ENCODE measurements at places on chromosomes 5 and 9.

GRCh38 chr5:156913719-156914370 is 49.2 kb downstream of the TIMD4 start:
- no peak for DNase-seq

- peak; percentile 13 for DNase-seq
Observed at GRCh38 chr5:37554938-37555337, 175.8 kb downstream of the WDR70 start.

DNA sequence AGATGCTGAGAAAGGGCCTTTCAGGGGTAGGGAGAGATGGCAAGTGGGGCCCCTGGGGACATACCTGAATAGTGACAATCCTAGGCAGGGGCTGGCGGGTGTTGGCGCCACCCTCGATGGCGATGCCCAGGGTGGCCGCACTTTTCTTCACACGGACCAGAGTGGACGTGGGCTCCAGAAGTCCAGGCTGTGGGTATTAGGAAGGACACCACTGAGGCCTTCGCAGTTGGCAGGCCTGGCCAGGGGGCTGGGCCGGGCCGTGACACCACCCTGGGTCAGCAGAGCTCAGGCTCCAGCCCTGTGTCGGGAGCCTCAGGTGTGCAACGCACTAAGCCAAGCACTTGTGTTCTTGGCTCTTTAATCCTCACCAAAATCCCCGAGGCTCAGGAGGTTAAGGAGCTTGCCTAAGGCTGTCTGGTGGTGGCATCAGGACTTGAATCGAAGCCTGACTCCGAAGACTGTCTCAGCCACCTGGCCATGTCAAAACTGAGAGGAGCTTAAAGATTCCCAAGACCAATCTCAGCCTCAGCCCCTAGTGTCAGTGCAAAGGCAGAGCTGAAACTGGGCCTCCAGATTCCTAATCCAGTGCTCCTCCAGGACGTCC is 15.5 kb upstream of the AKNA start:
- no peak for DNase-seq

GRCh38 chr9:70147651-70148050 is 104.0 kb downstream of the MAMDC2 start:
- DNase-seq = no peak

- DNase-seq = no peak
Observed at GRCh38 chr9:85909390-85909789, 31.6 kb upstream of the NAA35 start.

- DNase-seq = no peak
Observed at GRCh38 chr5:597871-598563, 14.1 kb upstream of the CEP72 start.

DNA sequence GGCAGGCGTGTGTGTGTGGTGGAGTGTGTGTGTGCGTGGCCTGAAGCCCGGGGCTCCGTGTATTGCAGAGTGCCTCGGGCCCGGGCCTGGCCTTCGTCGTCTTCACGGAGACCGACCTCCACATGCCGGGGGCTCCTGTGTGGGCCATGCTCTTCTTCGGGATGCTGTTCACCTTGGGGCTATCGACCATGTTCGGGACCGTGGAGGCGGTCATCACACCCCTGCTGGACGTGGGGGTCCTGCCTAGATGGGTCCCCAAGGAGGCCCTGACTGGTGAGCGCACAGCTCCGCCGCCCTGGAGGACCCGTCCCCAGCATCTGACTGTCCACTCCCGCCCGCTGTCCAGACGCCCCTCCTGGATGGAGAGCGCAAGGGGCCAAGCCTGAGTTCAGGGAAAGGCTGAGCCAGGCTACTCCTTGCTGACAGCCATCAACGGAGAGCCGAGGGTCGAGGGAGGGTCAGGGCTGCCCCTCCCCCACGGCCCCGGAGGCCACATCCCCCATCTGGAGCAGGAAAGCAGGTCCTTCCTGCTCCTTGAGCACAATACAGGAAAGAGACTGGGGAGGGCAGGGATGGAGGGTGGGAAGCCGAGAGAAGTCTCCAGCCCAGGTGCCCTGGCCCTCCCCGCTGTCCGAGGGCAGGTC is 18.4 kb downstream of the SLC6A18 start:
- DNase-seq = no peak

DNA sequence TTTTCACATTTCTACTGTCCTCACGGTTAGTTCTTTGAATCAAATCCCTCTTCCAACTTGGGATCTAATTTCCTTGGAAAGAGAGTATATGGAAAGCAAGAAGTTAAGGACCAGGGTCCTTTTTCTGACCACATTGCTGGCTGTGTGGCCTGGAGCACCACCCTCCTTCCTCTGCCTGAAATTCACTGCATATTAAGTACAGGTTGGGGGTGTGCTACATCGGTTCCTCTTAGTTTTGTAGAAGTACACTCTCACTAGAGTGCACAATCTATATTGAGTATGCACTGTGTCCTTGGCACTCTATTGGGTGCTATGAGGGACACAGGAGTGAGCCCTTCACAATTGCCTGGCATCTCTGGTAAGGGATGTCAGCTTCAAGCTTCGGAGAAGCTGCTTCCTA is 53.8 kb upstream of the KLF9 start:
- no peak for DNase-seq

- DNase-seq = no peak
Observed at GRCh38 chr5:133048993-133049725, 2.7 kb upstream of the HSPA4 start.

DNA sequence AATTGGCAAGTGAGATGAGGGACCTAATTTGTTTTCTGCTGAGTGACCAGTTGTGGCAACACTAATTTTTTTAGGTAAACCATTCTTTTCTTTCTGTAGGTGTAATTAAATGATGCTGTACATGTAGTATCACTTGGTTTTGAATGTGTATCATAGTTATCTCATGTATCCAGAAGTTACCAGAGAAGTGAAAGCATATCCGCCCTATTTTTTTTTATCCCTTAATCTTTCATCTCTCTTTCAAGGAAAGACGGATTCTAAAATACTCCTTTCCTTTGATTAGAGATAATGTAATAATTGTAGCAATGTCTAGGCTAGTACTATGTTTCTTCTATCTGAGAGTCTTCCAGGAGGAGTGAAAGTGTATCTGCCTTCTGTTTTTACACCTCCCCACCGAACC is 7.1 kb downstream of the KDM3B start:
- DNase-seq = no peak

GRCh38 chr5:24714746-24715145 is 70.0 kb upstream of the CDH10 start:
- peak; percentile 78 for DNase-seq

DNA sequence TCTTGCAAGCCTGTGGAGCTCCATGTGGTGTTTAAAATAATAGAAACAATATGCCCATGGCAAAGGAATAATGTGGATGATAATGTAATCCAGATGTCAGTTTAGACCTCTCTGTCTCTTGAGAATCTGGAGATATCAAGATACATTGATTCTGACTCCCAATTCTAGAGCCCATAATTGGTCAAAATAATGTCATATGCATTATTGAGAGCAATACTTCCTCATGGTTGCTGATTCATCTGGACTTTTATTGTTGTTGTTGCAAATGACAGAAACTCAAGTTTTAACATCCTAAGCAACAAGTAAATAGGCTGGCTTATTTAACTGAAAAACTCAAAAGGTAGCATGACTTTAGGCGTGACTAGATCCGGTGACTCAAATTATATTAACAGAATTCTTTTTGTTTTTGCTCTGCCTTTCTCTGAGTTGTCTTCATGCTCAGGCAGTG is 152.1 kb downstream of the PCSK1 start:
- no peak for DNase-seq

GRCh38 chr5:133941456-133942196 is 26.8 kb downstream of the C5orf15 start:
- no peak for DNase-seq

DNA sequence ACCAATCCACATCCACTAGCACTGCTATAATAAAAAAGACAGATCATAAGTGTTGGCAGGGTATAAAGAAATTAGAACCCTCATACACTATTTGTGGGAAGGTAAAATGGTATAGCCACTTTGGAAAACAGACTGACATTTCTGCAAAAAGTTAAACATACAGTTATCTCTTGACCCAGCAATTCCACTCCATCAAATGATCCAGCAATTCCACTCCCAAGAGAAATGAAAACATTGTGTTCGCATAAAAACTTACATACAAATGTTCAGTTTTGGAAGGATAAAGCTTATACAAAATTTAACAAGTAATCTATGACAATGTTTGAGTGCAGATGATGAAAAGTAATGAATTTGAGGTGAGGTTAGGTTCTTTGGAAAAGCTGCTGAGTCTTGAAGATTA is 2.1 kb downstream of the KIF27 start:
- no peak for DNase-seq

DNA sequence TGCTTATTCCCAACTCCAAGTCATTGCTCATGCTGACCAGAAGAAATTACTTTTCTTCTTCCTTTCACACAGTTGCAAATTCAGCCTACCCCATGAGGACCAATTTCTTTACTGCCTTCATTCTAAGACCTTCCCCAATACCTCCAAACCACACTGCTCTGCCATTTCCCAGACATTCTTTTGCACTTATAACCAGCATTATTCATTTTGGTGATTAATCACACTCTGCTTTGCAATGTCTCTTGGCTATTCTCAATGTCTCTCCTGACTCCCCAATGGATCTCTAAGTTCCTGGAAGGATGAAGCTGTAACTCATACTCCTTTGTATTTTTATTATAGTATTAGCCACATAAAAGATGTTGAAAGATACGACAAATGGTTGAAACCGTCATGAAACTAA is 105.7 kb upstream of the RANBP3L start:
- no peak for DNase-seq

GRCh38 chr5:39674209-39675082 is 249.7 kb upstream of the DAB2 start:
- DNase-seq = no peak

DNA sequence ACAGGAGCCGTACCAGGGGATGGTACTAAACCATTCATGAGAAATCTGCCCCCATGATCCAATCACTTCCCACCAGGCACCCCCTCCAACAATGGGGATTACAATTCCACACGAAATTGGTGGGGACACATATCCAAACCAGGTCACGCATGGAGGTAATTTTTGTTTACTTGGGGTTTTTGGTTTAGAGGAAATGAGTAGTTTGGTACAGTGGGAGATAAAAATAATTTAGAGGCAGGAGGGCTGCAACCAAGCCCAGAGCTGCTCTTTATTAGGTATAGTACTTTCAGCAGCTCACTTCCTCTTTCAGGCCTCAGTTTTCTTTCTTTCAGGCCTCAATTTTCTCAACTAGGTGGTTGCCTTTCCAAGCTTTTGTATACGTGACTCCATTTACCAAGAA is 23.2 kb downstream of the PRUNE2 start:
- no peak for DNase-seq

DNA sequence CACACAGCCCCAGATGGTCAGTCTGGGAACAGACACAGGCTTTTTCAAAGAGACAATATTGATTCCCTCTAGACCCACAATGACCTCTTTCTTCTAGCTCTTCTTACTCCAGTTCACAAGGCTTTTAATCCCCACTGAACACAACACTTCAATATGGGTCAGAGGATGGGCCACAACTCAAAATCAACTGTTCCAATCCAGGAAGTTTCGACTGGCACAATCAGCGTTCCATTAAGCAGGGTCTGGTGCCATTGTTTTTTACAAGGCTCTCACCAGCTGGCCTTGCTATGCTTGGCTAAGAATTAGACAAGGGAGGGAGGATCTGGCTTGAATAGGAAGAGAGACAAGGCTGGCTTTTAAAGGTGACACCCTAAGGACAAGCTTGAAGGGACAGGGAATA is 199.4 kb upstream of the SLC24A2 start:
- peak; percentile 42 for DNase-seq

DNA sequence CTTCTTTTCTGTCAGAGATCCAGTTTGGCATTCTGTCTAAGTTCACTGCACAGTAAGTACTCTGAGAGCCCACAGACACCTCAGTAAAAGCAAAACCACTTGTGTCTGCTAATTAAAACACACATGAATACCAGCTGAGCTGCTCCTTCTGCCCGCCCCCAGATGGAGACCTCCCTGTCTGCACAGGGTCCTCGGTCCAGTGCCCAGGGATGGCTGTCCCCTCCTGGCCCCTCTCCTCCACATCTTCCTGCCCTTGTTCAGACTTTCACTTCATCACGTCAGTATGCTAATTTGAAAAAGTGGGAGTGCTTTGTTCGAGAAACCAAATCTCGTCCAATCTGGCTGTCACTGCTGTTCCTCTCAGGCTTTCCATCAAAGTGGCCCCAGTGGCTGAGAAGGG is 43.5 kb downstream of the LIX1 start:
- DNase-seq = no peak

DNA sequence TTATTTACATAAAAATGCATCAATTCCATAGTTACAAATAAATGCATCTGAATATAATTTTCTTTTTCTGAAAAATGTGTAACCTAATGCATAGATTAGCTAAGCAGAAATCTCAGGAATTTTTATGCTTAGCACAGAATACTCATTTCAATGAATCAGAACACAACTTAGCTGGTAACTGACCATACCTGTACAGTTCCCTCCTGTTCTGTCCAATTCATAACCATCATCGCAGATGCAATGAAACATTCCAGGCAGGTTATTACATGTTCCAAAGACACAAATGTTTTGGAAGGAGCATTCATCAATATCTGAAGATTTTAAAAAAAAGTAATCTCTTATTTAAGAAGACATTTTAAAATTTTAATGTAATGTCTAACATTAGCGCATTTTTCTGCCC is 219.4 kb downstream of the FBN2 start:
- no peak for DNase-seq

- no peak for DNase-seq
Observed at GRCh38 chr5:138243794-138244193, 30.6 kb downstream of the GFRA3 start.

DNA sequence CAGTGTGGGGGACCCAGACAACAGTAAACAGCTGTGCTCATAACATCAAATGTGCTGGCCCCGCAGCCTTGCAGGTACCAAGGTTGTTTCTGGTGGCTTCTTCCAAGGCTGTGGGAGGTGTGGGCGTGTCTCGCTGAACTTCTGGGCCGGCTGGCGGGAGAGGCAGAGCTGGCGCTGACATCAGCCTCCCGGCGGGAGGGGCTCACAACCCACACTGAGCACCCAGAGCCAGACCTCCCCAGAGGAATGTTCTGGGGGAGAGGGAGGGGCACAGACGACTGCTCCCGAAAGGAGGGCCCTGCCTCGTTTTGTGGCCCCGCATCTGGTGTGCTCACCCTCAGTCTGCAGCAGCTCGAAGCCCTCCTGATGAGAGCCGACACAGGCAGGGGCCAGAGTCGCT is 6.9 kb upstream of the SLC12A7 start:
- DNase-seq = no peak

Measured in NCI-H1694 treated with DMSO at 0.1 percent for 48 hours (cell line).